Muscle of arm (tissue), 14 donors: ENCODE measurements at places on chromosomes 2 and 18. TPM values are rescaled to one million over a fixed set of nuclear protein-coding genes. Genes with fewer than 3 reads are reported as not detected.
A peak's percentile ranks its signal among the peaks of the same experiment; 100 is the strongest.

- DNase-seq = no peak
Measured at GRCh38 chr2:118841450-118841827, 6.0 kb downstream of the EN1 start.

DNA sequence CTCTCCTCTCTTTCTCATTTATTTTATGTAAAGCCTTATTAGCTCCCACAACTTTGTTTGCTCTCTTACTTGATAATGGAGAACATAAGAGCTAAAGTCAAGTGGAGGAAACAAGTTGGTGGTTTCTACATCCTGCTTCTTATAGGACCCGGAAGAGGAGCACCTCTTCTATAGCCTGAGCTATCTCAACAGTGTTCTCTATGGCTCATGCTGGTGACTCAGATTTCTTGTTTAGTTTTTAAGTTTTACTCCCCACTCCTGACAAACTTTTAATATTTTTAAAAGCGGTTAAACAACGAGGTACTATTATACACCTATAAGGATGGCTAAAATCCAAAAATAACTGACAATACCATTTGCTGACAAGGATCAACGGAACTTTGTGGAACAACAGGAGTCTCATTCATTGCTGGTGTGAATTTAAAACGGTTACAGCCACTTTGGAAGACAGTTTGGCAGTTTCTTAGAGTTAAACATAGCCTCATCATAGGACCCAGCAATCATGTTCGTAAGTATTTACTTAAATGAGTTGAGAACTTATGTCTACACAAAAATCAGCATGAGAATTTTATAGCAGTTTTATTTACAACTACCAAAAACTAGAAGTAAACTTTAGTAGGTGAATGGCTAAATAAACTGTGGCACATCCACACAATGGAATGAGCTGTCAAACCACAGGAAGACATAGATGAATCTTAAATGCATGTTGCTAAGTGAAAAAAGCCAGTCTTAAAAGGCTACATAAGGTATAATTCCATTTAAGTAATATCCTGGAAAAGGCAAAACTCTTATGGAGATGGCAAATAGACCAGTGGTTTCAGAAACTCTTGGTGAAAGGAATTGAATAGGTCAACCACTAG lies 12.7 kb upstream of the CDC42EP3 start:
- no peak for DNase-seq

DNA sequence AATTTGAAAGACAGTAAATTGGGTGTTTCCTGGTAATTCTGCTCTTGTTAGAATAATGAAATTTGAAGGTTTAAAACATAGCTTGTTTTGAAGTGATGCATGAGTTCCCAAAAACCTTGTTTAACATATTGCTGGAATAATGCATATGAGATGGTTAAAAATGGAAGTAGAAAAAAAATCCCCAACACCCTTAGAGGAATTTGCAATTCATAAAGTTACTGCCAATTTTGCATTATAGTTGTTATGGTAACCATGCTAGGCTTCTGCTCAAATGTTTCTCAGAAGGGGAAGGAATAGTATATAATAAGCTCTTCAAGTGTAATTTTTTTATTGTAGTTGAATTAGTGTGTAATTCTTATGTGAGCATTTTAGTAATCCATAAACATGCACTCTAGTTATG lies 49.1 kb downstream of the FASTKD2 start:
- no peak for DNase-seq

DNA sequence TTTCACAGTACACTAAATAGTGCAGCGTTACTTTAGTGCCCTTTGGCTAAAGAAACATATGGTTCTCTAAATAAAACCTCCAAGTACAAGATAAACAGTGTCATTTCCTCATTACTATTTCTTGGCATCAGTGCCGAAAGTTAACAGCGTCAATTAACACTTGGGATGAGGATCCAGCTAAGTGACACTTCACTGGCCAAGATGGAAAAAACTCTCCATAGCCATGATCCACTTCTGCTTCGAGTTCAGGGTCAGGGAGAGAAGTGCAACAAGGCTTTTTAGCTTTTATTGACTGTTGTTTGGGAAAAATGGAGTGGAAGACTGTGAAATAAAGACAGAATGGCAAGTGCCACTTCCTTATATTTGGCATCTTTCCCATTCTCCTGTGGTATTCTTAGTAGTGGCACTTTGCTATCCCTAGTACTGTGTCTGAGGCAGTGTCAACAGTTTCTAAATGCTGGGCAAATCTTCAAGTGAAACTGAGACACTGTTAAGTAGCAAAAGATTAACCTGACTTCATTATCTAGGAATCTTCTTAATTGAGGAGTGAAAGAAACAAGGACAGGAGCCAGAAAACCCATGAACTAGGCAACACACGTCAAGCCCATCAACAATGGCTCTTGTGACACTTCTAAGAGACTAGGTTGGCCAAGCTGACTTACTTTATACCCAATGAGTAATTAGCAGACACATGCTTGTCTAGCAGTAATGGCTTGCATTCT lies 222.5 kb upstream of the SESTD1 start:
- DNase-seq = no peak

DNA sequence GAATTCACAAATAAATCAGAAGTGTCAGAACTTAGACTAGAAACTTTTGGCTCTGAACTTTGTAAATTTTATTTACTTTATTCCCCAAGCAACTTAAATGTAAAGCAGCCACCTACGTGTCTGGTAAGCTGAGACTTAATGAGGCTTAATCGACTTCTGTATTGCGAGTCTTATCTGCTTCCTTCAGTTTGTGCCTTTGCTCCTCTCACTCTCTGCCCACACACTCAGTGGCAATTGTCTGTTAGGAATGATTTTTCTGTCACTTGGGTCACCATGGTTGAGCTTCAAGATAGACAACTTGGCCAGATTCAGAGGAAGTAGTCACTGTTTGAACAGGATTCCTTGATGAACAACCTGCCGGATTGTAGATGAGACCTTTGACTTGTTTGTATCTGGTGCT lies 691.4 kb upstream of the FSHR start:
- DNase-seq = no peak

GRCh38 chr2:12755384-12755783 lies 38.6 kb downstream of the TRIB2 start:
- DNase-seq = no peak

- DNase-seq = peak; percentile 27
Measured at GRCh38 chr18:12408247-12408869, 629 bp downstream of the PRELID3A start.

- no peak for DNase-seq
Measured at GRCh38 chr2:237500681-237501424, 13.8 kb downstream of the MLPH start.

Gene ANKRD39
- 6.1 TPM for polyA plus RNA-seq

Gene DUSP2
- polyA plus RNA-seq = 8.9 TPM

Gene UBR3
- polyA plus RNA-seq = 23.4 TPM

Gene DDX18
- polyA plus RNA-seq = 52.7 TPM

Gene CREB1
- polyA plus RNA-seq = 70.8 TPM

Gene FHOD3
- polyA plus RNA-seq = 34.7 TPM
